Kidney (tissue), 22 donors: ENCODE measurements at places on chromosomes 7 and 10.

- no peak for DNase-seq
These were observed 30.8 kb upstream of the PSAP start for GRCh38 chr10:71881647-71882355.

- no peak for DNase-seq
These were observed 118.5 kb downstream of the OAT start for GRCh38 chr10:124300224-124300623.

- no peak for DNase-seq
These were observed 2.3 kb downstream of the DDIT4 start for GRCh38 chr10:72276013-72276387.

GRCh38 chr7:27868131-27868550 lies 128.2 kb downstream of the TAX1BP1 start:
- DNase-seq, result no peak
